ENCODE measurements at places on chromosomes 7 and 10. TPM values are rescaled to one million over a fixed set of nuclear protein-coding genes. Genes with fewer than 3 reads are reported as not detected.

The FAM237B gene
- not detected for total RNA-seq

The FAM24B gene
- 8.6 TPM for total RNA-seq

DNA sequence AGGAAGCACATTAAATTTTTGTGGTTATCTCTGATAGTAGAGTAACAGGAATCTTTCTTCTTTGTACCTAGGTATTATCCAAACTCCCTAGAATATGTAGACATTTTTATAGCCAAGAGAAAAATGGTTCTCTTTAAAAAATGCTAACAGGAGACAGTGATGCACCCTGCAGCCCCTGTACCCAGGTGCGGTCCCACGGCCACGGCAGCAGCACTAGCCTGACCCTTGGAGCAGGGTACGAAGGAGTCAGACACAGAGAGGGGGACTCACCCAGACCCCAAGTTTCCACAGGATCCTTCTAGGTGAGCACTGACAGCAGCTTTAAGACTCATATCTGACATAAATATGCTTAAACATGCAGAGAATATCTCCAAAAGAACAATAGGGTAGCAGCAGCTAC is 60.4 kb downstream of the NUDCD3 start:
- no peak for DNase-seq

DNA sequence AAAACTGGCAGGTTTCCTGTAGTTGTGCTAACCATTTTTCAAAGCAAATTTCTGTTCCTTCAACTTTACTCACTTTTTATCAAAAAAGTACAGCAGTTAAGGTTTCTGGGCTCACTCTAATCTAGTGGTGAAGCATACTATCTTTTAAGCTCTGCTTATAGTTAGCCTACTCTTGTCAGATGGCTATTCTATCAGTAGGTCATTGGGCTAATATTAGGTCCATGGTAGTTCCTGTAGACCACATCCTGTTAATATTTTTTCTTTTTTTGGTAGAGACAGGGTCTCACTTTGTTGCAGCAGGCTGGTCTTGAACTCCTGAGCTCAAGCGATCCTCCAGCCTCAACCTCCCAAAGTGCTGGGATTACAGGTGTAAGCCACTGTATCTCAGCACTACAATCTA is 27.9 kb upstream of the NRCAM start:
- DNase-seq, result no peak

- DNase-seq, result no peak
These were observed 274.0 kb upstream of the GLI3 start for GRCh38 chr7:42511027-42511426.

GRCh38 chr7:12607134-12607533 is 36.6 kb downstream of the SCIN start:
- no peak for DNase-seq

Data from tibial nerve (tissue), 4 donors.